ENCODE measurements at places on chromosomes 12 and 14.
A peak's percentile ranks its signal among the peaks of the same experiment; 100 is the strongest.

DNA sequence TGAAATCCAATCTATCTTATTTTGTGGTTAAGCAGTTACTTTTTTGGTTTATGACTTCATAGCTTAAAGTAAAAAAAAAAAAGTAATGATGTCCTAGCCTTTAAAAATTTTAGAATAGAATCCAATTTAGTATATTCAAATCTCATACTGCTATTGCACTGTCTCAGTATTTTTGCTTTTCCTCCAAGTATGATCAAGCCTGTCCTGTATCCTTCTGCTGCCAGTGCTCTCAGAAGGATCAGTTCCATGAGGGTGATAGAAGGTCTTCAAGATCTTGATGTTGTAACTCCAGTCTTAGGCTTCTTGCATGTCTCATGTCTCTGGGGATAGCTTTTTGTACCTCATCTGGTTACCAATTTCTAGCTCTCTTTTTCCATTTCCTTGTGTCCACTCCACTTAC, 324.2 kb upstream of the FAR2 start:
- no peaks in the 10 kb centered on the region for H3K36me3 ChIP-seq
- peaks cover 6% of the 10 kb centered on the region for H3K4me1 ChIP-seq
- DNase-seq = no peak

DNA sequence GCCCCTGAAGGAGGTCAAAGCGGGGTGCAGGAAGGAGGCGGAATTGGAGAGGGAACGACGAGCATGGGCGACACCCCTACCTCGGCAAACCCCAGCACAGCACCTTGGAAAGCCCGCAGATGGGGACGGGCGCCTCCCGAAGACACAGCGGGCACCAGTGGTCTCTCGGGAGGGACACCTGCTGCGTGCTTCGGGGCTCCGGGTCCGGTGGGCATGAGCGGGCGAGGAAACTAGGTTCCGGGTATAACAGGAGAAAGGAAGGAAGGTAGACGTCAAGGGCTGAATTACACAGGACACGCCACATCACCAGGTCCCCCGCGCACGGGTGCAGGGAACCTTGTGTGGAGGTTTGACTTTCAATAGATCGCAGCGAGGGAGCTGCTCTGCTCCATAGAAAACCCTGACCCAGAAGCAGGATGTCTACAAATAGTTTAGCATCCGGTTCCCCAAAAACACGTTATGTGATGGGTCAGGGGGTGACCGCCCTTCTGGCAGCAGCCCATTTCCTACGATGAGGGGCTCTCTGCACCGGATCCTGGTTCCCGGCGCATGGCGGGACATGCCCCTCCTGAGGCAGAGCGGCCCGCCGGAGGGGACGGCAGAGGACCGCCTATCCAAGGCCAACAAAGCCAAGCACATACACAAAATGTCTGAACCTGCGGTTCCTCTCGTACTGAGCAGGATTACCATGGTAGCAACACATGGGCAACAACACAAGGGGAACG, 196.9 kb downstream of the ALG10 start:
- H3K4me3 ChIP-seq = peak overlapping the region; percentile 37
- no peaks in the 10 kb centered on the region for H3K4me1 ChIP-seq
- H3K27ac ChIP-seq = no peak overlapping the region
- H3K36me3 ChIP-seq = no peaks in the 10 kb centered on the region

DNA sequence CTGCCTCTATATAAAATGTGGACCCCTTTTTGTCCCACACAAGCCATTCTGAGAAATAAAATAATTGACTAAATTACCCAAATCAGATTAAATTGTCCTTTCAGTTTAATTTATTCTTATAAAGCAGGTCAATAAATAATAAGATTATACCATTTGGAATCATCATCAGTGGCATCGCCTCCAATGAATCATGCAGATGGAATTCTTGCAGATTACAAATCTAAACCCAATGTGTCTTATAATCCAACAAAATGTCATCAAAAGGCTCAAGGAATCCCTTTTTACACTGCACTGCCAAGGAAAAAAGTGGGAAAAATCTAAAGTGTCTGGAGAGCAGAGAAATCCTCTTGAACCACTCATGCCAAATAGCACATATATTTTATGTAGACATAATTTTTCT, 138.2 kb upstream of the TSPAN8 start:
- H3K36me3 ChIP-seq = no peaks in the 10 kb centered on the region
- H3K4me1 ChIP-seq = no peaks in the 10 kb centered on the region
- H3K27me3 ChIP-seq = no peaks in the 10 kb centered on the region
- no peak overlapping the region for H3K4me3 ChIP-seq
- no peak overlapping the region for H3K27ac ChIP-seq

DNA sequence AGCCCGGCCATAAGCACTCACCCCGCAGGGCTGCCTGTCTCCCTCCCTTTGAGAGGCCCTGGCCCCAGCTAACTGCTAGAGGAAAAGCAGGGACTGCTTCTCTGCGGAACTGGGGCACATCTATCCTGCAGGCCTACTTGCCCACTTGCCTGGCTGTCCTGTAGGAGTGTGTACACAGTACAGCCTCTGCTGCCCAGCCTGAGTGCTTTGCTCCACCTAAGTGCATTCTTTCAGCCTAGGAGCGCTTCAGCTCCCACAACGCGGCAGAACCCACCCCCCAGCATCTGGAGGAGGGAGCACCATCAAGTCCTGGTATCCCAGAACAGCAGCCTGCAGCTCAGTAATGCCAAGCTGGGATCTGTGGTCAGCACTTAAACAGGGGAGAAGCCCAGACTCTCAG, 79.9 kb upstream of the CD163 start:
- H3K36me3 ChIP-seq = no peaks in the 10 kb centered on the region
- no peak overlapping the region for H3K4me3 ChIP-seq
- H3K4me1 ChIP-seq = no peaks in the 10 kb centered on the region

DNA sequence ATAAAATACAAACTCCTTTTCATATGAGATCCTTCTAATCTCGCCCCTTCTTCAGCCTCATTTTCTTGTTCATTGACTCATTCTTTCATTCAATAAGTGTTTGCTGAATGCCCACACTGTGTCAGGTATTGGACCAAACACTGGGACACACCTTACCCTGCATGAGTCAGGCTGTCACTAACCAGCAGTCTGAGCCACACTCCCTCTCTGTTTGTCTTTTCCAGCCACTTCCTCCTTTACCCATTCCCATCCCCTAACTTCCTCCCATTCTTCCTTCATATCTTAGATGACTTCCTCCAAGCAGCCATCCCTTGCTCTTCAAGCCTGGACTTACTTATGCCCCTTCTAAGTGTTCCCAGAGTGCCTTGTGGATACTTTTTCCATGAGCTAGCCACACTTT, 27.0 kb upstream of the HIF1A start:
- no peak overlapping the region for H3K4me3 ChIP-seq
- no peak for DNase-seq
- no peaks in the 10 kb centered on the region for H3K36me3 ChIP-seq
- H3K27ac ChIP-seq = peak overlapping the region; percentile 28
- no peaks in the 10 kb centered on the region for H3K27me3 ChIP-seq
- H3K4me1 ChIP-seq = peaks cover 8% of the 10 kb centered on the region

DNA sequence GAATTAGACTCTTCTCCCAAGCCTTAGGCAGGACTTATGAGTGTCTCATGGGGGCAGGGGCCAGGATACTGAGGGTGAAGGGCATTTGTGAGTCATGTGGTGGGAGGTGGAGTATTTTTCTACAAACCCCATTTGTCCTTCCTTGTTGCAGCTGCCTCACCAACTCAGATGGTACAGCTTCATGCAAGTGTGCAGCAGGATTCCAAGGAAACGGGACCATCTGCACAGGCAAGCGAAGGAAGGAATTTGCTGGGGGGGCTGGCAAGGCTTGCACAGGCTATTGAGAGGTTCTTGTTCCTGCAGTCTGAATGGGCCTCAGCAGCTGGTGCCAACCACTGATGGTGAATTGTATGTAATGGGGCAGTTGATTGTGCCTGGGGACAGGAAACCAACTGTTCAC, 125.1 kb downstream of the STAB2 start:
- no peaks in the 10 kb centered on the region for H3K4me1 ChIP-seq
- no peak overlapping the region for H3K27ac ChIP-seq
- DNase-seq = no peak
- no peaks in the 10 kb centered on the region for H3K27me3 ChIP-seq

GRCh38 chr12:131095826-131096680, 142.3 kb downstream of the ADGRD1 start:
- H3K36me3 ChIP-seq = no peaks in the 10 kb centered on the region
- no peak overlapping the region for H3K4me3 ChIP-seq
- H3K27me3 ChIP-seq = no peaks in the 10 kb centered on the region
- no peaks in the 10 kb centered on the region for H3K4me1 ChIP-seq
- no peak for DNase-seq

Measured in heart right ventricle (tissue), 16 donors.